ENCODE measurements at places on chromosomes 5 and 9. TPM values are rescaled to one million over a fixed set of nuclear protein-coding genes. Genes with fewer than 3 reads are reported as not detected.

ZCCHC7 gene
- 23.4 TPM for total RNA-seq

SLC34A3 gene
- not detected for total RNA-seq

OR13C8 gene
- total RNA-seq, result not detected

SPATA31A3 gene
- not detected for total RNA-seq

SLIT3 gene
- 21.4 TPM for total RNA-seq

PCDHB5 gene
- total RNA-seq, result 5.6 TPM

LRRC70 gene
- 10.4 TPM for total RNA-seq

SPATA31E1 gene
- not detected for total RNA-seq

CD72 gene
- 1.7 TPM for total RNA-seq

SLC28A3 gene
- total RNA-seq, result 4.0 TPM

FOXI1 gene
- not detected for total RNA-seq

TRIM41 gene
- 20.9 TPM for total RNA-seq

KYAT1 gene
- total RNA-seq, result 7.3 TPM

NEURL1B gene
- 46.1 TPM for total RNA-seq

GLRA1 gene
- not detected for total RNA-seq

DMRT3 gene
- not detected for total RNA-seq

ZDHHC11B gene
- 5.3 TPM for total RNA-seq

SLC6A7 gene
- total RNA-seq, result not detected

BARHL1 gene
- total RNA-seq, result not detected

KCNV2 gene
- total RNA-seq, result not detected

SLC27A4 gene
- total RNA-seq, result 11.5 TPM

SEMA4D gene
- 35.8 TPM for total RNA-seq

PRRX2 gene
- total RNA-seq, result 6.9 TPM

HTR4 gene
- not detected for total RNA-seq

HEMGN gene
- 4.1 TPM for total RNA-seq

BSPRY gene
- total RNA-seq, result 2.6 TPM

PTGES2 gene
- total RNA-seq, result 55.2 TPM

CDH18 gene
- 0.62 TPM for total RNA-seq

ITGA1 gene
- 49.4 TPM for total RNA-seq

RICTOR gene
- total RNA-seq, result 58.9 TPM

FOXD4 gene
- not detected for total RNA-seq

PPP1R2B gene
- 0.10 TPM for total RNA-seq

NME5 gene
- 1.4 TPM for total RNA-seq

FAM221B gene
- total RNA-seq, result not detected

RAD17 gene
- total RNA-seq, result 40.0 TPM

CNTFR gene
- total RNA-seq, result 6.2 TPM

SPAG8 gene
- 3.7 TPM for total RNA-seq

SOX30 gene
- total RNA-seq, result 0.10 TPM

KCTD16 gene
- 0.10 TPM for total RNA-seq

SPATA31D4 gene
- total RNA-seq, result not detected

CCL27 gene
- total RNA-seq, result not detected

MACROH2A1 gene
- total RNA-seq, result 218 TPM
